ENCODE measurements at places on chromosomes 6 and 20.
A peak's percentile ranks its signal among the peaks of the same experiment; 100 is the strongest.

DNA sequence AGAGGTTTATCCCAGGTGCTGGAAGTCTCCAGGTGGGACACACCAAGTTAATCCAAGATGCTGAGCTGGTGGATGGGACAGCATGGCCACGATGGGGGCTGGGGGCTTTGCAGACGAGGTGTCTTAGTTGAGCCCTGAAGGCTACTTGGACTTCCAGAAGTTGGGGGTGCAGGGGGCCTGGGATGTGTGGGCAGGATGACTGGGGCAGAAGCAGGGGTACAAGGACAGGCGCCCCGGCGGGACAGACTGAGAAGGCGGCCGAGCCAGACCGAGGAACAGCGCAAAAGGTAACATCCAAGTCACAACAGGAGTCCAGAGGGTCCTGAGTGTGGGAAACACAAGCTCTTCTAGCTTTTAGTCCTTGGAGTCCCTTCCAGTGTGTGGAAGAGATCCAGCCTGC is 23.8 kb downstream of the RAMACL start:
- DNase-seq = no peak

GRCh38 chr6:26286168-26286877 is 78.7 kb upstream of the BTN3A2 start:
- peak; percentile 38 for DNase-seq

GRCh38 chr6:111980971-111981840 is 72.7 kb upstream of the CCN6 start:
- DNase-seq = no peak

GRCh38 chr20:38926142-38926933 is at the start of gene FAM83D:
Gene FAM83D, plus strand, starts transcription at chr20:38926417. Its CDS starts 26 bp downstream, at chr20:38926443.
- DNase-seq = peak; percentile 91

GRCh38 chr6:44257753-44258324 is 511 bp upstream of the SLC35B2 start:
- DNase-seq = no peak

GRCh38 chr6:166934174-166934573 is 22.2 kb downstream of the RNASET2 start:
- DNase-seq = no peak

GRCh38 chr6:38935051-38935450 is 113.5 kb upstream of the GLP1R start:
- no peak for DNase-seq

GRCh38 chr6:88914895-88915598 is 48.4 kb downstream of the RNGTT start:
- DNase-seq = no peak

DNA sequence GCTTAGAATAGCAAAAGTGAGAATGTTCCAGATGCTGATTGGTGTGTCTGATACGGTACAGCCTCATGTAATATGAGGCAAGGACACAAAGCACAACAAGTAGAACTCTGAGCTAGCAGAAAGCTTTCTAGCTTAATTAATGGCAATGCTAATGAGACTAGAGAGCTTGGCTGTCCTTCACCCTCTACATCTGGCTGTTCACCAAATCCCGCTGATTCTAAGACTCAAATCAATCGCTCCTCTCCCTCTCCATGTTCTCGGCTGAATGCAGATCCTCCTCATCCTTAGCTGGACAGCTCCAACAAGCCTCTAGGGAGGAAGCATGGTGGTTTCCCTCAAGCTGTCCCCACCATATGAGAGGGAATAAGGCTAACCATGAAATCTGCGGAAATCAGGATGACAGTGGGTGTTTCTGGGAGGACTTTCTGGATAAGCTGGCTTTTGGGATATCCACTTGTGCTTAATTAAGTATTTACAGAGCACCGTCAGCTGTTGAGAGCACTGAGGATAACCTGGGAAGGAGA is 128.9 kb downstream of the FOXC1 start:
- no peak for DNase-seq

GRCh38 chr6:25278261-25278913 is 787 bp upstream of the CARMIL1 start:
- no peak for DNase-seq

DNA sequence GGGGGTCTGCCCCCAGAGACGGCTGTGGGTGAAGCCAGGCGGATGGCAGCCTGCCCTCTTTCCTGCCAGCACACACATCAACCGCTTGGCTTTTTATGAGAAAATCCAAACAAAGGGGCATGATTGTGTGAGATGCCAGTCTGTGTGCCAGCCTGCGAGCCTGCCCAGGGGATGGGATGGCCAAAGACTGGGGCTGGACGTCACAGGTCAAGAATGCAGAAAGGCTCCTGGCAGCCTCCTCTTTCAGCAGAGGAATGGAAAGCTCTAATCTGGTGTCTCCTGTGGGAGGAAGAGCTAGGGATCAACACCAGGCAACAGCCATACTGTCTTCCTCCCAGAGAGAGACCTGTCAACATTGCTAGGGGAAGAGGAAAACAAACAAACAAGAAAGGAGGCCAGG is 15.8 kb downstream of the TUBB2B start:
- peak; percentile 79 for DNase-seq

DNA sequence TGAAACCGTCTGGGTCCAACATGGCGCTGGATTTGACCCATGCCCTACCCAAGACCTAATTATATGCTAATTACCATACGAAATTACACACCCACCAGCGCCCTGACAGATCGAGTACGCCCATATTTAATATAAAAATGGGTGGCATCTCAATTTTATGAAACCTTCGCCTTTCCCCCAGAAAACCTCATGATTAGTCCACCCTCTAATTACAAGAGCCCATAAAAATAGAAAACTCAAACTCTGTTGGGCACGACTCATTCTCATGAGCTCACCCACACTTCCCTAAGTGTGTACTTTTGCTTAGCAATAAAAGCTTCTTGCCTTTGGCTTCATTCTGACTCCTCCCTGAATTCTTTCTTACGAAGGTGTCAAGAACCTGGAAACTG is 136.4 kb downstream of the OR2B2 start:
- DNase-seq = no peak

GRCh38 chr20:50919567-50919966 is 11.7 kb downstream of the ADNP start:
- DNase-seq = no peak

GRCh38 chr20:41468994-41469600 is 102.5 kb upstream of the EMILIN3 start:
- no peak for DNase-seq

- DNase-seq = no peak
These were observed 175.4 kb upstream of the ZNF217 start for GRCh38 chr20:53769041-53769440.

- DNase-seq = no peak
These were observed 52.7 kb upstream of the FRMD1 start for GRCh38 chr6:168131464-168132415.

- DNase-seq = no peak
These were observed 23.5 kb upstream of the BACH2 start for GRCh38 chr6:90319979-90320685.

- no peak for DNase-seq
These were observed 204.1 kb upstream of the KCNQ5 start for GRCh38 chr6:72417759-72418158.

GRCh38 chr6:92864966-92865555 is 554.3 kb downstream of the EPHA7 start:
- DNase-seq = no peak

GRCh38 chr6:132369526-132369925 is 31.7 kb downstream of the MOXD1 start:
- no peak for DNase-seq

- DNase-seq = no peak
These were observed 2.6 kb upstream of the ZSCAN12 start for GRCh38 chr6:28402197-28402596.

GRCh38 chr6:12026120-12026519 is 14.0 kb downstream of the HIVEP1 start:
- DNase-seq = no peak

DNA sequence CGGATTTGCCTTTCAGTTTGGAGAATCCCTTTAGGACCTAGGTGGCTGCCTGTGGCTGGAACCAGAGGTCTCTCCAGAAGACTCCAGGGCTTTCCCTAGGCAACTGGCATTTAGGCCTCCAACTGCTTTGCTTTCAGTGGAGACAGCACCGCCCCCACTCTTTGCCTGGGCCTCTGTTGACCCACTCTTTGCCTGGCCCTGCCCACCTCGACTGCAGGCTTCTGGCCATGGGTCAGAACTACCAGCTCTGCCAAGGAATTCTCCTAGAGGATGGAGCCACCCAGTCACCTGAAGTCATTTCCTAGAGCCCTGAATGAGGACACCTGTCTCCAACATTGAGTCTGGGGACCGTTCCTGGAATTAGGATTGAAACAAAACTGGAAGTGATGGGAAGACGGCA is 439.0 kb upstream of the CDH4 start:
- DNase-seq = no peak

- no peak for DNase-seq
These were observed 288.4 kb upstream of the SASH1 start for GRCh38 chr6:148054219-148054618.

DNA sequence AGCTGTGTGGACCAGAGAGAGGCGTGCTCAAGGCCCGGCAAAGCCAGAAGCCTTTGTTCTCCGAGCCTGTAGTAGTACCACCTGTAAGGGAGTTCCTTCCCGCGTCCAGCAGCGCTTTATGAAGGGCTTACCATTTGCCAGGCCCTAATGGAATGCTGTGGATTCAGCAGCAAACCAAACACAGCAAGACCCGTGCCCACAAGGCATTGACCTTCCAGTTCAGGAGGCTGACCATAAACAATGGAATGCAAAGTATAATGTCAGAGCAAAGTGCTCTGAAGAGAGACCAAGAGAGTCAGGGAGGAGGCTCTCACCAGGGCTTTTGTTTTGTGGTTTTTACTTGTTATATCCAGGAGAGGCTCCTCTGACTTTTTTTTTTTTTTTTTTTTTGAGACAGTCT is 209.8 kb downstream of the ZMYND8 start:
- no peak for DNase-seq

DNA sequence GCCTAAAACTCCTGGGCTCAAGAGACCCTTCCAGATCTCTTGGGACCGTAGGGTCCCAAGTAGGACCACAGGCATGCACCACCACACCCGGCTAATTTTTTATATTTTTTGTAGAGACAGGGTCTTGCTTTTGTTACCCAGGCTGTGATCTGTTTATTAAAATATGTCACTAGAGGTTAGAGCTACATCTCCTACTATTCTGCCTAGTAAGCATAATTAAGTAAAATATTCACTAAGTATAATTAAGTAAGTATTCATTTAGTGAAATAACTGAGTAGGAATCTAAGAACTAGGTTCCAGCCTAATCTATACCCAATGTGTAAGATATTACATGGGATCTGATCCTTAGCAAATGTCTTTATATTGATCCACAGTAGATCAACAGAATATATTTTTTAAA is 40.2 kb upstream of the GCM1 start:
- DNase-seq = no peak

GRCh38 chr6:81792826-81793225 is 40.3 kb upstream of the TENT5A start:
- DNase-seq = no peak

DNA sequence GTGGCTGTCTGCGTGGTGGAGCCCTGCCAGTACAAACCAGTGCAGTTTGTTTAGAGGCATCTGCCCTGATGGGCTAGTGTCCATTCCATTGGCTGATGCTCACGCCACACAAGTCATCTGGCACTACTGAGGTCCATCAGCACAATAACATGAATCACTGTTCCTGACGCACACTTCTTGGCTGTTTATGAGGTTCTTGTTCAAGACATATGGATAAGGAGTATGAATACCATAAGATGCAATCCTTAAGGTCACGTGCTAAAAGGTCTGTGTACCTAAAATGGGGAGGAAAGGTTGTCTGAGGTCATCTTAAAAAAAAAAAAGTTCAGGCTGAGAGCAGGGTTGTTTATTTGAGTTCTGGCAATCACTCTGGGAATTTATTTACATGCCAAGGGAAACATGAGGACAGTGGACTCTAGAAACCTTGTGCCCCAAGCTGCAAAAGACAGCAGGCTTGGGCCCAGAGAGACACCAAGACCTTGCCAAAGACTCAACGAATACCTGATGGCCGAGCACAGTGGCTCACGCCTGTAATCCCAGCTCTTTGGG is 54.1 kb upstream of the SHLD1 start:
- DNase-seq = no peak

- no peak for DNase-seq
These were observed 200.0 kb upstream of the GJE1 start for GRCh38 chr6:141932685-141933084.

GRCh38 chr6:7587631-7588100 is 2.3 kb upstream of the SNRNP48 start:
- no peak for DNase-seq

GRCh38 chr20:25006431-25007167 is 14.0 kb upstream of the APMAP start:
- DNase-seq = no peak
